ENCODE measurements at places on chromosomes 13 and 19. TPM values are rescaled to one million over a fixed set of nuclear protein-coding genes. Genes with fewer than 3 reads are reported as not detected.
A peak's percentile ranks its signal among the peaks of the same experiment; 100 is the strongest.

Gene PGLYRP2
- not detected for total RNA-seq

Gene FUT1
- 0.03 TPM for total RNA-seq

Gene KLF2
- 13.7 TPM for total RNA-seq

Gene ZNF729
- not detected for total RNA-seq

Gene CHST8
- total RNA-seq = not detected

Gene LHB
- total RNA-seq = not detected

Gene FPR1
- total RNA-seq = 0.16 TPM

Gene GZMM
- not detected for total RNA-seq

Gene FLT3
- total RNA-seq = not detected

Gene ETHE1
- total RNA-seq = 19.8 TPM

Gene ACP7
- total RNA-seq = not detected

Gene ADAMTSL5
- total RNA-seq = 9.8 TPM

Gene NKPD1
- total RNA-seq = 0.10 TPM

DNA sequence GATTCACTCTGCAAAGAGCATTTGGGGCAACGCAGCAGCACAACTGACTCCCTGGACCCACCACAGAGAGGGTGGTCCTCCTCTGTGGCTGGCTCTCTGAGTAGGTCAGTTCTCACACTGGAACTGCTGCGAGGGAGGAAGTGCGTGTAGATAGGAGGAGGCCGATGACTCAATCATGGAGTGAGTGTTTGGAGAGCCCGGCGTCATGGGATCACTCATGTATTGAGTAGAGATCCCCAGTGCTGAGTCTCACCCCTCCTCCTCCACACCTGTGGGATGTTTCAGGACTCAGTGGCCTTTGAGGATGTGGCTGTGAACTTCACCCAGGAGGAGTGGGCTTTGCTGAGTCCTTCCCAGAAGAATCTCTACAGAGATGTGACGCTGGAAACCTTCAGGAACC is 8.9 kb downstream of the ZNF101 start:
- DNase-seq = no peak

GRCh38 chr13:70253411-70253810 is 145.2 kb upstream of the KLHL1 start:
- DNase-seq = no peak

- no peak for DNase-seq
Observed at GRCh38 chr19:45518469-45518826, 11.2 kb downstream of the VASP start.

GRCh38 chr19:38527466-38528136 is 90.2 kb downstream of the MAP4K1 start:
- DNase-seq = no peak

GRCh38 chr19:3580156-3580934 is 4.9 kb upstream of the GIPC3 start:
- peak; percentile 89 for DNase-seq

GRCh38 chr13:110424569-110425443 is 117.7 kb downstream of the COL4A2 start:
- no peak for DNase-seq

GRCh38 chr13:40109351-40109844 is 453.9 kb downstream of the COG6 start:
- DNase-seq = peak; percentile 53

DNA sequence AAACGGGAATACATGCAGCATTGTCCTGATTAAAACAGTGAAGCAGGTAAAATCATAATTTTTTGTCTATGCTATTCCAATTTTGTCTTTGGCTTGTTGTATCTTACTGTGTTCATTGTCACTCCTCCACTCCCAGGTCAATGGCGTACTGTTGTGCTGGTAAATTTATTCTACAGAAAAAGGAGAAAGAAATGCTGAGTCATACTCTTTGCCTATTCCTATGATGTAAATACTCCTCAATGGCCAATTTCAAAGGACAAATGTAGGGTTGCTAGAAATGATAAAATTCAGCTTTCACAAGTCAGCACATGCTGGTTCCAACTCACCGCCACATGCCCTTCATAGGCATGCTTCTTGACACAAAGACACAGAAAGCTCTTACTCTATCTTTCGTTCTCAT is 694.4 kb upstream of the PCDH20 start:
- DNase-seq = no peak

GRCh38 chr13:32624441-32624840 is 38.2 kb downstream of the PDS5B start:
- DNase-seq = no peak

DNA sequence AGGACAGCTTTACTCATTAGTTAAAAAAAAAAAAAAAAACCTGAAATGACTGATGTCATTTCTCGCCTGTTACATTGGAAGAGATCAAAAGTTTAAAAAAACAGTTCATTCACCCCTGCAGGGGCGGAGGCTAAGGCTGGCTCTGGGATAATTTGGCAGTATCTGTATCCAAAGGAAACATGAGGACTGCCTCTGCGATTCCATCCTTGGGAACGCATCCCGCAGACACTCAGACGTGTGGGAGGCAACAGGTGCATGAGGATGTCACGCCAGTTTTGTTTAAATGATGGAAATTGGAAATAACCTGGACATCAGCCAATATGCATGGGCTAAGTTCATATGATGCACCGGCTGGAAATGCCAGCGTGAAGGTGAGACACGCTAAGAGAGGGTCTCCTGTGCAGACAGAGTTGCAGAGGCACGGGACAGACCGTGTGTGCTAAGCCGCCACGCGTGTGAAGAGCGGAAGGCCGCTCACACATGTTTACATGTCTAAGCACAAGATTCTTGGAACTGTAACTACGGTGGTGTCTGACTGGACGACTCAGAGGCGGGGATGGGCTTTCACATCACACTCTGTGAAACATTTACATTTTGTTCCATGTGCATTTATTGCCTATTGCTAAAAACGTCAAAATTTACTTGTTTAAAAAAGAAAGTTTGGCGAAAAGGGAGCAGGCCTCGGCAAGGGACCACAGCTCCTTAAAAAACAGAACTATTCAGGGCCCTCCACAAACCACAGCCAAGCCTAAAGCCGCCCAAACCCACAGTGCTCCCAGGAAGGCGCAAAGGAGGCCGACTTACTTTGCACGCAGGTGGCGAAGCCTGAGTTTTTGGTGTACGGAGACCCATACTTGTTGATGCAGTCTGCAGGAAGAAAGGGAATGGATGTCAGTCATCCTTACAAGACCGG is 17.9 kb downstream of the GAS6 start:
- DNase-seq = no peak

DNA sequence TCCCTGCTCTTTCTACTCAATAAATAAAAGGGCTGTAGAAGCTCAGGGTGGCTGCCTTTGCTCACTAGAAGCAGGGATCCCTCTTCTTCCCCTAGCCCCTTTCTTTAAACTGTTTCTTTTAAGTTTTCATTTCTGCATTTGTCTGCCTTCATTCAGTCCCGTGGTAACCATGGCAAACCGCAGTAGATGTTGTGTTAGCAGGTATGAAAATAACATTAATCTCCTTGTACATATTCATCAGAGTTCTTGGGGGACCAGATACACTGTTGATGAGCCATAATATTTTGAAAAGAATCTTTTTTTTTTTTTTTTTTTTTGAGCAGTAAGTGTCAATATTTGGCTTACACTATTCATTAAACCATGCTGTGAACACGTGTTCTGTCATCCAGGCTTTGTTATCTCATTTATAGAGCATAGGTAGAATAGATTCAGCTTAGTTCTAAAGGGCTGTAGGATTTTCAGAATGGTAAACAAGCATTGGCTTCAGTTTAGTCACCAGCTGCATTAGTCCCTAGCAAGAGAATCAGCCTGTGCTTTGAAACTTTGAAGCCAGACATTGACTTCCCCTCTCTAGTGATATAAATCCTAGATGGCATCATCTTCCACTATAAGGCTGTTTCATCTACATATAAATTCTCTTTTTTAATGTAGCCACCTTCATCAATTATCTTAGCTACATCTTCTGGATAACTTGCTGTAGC is 59.4 kb upstream of the SPRY2 start:
- peak; percentile 5 for DNase-seq

- DNase-seq = no peak
Observed at GRCh38 chr19:31317570-31317969, 31.7 kb downstream of the TSHZ3 start.

DNA sequence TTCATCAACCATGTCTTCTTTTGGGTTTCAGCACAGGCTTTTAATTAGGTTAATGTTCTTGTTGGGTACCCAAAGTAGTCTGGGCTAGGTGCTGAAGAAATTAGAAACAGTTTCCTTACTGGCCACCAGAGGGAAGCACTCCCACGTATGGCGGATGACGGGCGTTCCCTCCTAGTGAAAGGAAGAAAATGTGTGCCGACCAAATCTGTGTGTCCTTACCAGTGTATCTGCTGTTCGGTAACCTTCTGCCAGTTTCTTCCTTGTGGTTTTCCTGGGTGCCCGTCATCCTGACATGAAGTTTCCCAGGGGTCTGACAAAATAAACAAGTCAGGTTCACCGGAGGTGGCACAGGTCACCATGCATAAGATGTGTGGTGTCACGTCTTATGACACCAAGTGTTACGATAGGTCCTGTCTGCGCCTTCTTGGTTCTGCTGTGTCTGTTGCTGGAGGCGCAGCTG is 6.0 kb upstream of the WDR88 start:
- peak; percentile 59 for DNase-seq

DNA sequence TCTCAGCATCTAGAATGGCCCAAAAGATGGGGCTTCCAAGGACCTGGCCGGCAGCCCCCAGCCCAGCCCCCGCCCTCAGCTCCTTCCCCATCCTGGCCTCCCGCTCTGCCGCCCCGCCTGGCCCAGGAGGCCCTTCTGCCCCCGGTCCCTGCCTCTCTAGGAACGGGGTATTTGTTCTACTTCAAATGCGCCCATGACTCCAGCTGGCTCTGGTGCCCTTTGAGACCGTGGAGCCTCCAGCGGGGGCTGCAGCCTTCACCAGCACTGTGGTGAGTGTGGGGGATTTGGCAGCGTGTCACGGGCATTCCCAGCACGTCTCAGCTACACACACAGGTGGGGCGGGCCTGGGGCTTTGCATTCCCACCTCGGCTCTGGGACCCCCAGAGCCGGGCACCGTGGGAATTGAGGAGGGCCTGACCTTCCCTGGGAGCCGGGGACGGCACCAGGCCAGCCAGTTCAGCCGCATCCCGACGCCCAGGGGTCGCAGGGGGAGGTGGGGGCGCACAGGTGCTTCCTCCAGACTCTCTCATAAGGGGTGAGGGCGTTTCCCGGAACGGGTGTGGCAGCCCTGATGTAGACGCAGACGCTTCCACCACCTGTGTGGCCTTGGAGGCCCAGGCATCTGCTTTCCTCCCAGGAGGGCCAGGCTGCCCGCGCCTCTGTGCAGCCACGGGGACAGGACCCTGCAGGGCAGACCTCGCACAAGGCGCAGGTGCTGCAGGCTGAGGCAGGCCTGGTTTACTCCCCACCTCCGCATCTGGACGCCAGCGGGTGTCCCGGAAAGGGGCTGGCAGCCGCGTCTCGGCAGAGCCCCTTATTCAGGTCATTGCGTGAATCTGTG is 947 bp downstream of the ATP4B start:
- DNase-seq = no peak

GRCh38 chr13:30872276-30872594 is 33.8 kb upstream of the MEDAG start:
- DNase-seq = no peak

- DNase-seq = no peak
Observed at GRCh38 chr13:25153736-25154135, 18.4 kb downstream of the AMER2 start.

DNA sequence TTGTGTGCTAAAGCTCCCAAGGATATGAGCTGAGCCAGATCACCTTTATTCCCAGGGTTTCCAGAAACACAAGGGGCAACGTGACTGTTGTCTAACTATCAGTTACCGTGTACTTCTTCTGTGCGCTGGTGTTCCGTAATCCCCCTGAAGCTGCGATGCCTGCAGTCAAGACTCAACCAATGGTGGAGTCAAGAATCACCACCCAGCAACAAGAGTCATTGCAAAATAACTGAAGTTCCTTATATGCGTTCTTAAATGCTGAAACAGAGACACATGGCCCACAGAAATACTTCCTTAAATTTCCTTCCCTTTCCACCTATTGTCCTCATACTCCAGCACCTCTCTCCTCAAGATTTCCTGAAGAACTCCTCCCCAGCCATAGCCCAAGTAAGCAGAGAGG is 200.2 kb downstream of the KATNAL1 start:
- DNase-seq = no peak

DNA sequence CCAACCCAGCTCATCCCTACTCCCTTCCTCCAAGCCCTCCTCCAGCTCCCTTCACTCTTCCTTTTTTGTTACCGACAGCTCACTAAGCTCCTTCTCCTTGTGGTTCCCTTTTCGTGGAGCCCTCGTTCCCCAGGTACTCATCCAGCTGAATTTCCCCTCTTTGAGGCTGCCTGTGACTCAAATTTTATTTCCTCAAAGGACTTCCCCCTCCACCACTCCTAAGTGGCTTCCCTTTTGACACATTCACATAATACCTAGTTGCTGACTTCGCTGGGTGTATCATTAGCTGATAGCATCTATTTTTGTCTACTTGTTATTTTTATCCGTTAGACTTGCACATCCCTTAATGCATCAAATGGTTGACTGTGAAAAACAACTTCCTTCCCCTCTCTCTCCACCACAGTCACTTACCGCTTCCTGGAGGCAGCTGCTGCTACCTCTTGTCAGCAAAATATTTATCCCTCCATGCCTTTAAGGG is 14.5 kb downstream of the FFAR2 start:
- DNase-seq = peak; percentile 12

DNA sequence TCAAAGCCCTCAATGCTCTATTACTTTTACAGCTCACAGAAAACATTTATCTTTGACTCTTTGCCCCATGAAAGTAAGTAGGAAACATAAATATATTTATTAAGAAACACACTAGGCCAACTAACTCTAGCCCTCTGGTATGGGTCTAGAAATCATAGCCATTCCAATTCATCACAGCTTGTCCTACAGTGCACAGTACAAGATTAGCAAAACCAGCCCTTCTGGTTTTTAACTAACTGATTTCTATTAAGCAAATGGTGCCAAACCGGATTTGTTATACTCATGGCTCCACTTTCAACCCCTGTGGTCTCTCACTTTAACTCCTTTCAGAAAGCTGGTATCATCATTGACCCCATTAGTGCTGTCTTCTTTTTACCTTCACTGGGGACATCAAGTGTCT is 5.6 kb upstream of the LRRC63 start:
- no peak for DNase-seq

DNA sequence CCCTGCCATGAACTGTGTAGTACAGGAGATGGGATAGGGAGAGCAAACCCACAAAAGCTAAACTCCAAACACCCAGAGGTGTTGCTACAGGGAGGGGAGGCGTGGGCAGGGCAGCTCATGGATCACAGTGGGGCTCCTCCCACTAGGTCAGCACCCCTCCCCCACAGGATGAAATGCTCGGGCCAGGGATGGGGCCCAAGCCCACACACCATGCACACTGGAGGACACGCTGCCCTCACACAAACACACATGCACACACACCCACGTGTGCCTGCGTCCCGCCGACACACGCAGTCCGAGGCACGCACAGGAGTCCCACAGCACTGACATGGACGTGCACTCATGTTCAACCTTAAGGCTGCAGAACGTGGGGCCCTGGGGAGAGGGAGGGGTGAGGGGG is 6.0 kb upstream of the CCNP start:
- DNase-seq = no peak

DNA sequence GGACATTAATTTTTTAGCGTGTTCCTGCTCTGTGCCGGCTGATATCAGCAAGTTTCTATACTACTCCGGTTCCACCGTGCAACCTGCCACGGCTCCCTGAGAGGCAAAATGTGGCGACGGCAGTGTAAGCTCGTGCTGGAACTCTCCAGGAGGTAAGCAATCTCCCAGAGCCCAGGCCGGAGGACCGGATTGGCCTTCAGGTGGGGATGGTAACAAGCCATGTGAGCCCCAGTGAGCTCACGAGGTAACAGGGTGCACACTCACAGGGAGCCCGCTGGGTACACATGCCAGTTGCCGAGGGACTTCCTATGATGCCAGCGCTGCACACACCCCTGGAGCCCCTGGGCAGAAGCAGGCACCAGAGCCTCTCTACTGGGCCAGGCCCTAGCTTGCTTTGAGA is 38.5 kb downstream of the NAXD start:
- no peak for DNase-seq
